Activated T-cell treated with anti-CD3 and anti-CD28 coated beads, Interleukin-2, amount 50 U/mL, for 1 hour (primary cell): ENCODE measurements at places on chromosomes 4 and X.

- no peak for DNase-seq
These were observed 376.9 kb downstream of the PPP3CA start for GRCh38 chr4:100970414-100970813.

DNA sequence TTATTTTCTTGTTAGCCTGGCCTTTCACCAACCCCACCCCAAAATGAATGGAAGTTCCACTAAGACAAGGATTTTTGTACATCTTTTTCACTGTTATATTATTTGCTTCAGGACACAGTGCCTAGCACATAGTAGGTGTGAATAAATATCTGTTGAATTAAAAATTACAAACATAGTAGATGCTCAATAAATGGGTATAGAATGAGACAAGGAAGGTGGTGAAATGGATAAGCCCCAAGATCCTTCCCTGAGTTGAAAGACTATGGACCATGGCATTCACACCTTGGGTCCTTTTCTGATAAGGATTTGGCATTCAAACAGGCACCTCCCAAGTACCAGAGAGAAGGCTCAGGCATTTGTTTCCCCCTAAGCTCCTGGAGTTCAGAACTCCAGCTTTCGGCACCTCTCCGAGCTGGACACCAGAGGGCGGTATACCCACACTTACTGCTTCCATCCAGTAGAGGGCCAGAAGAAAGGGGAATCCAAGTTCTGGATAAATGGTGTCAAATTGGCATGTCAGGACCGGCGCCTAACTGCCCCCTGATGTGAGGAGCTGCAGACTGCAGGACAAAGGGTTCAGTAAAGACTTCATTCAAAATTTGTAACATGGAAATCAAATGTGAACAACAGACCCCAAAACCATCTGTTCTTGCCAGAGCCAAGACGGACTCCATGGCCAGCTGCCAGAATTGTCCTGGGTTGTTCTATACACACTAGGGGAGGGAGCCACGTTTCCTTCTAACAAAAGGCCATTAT lies 193.0 kb downstream of the GPC3 start:
- peak; percentile 59 for DNase-seq

DNA sequence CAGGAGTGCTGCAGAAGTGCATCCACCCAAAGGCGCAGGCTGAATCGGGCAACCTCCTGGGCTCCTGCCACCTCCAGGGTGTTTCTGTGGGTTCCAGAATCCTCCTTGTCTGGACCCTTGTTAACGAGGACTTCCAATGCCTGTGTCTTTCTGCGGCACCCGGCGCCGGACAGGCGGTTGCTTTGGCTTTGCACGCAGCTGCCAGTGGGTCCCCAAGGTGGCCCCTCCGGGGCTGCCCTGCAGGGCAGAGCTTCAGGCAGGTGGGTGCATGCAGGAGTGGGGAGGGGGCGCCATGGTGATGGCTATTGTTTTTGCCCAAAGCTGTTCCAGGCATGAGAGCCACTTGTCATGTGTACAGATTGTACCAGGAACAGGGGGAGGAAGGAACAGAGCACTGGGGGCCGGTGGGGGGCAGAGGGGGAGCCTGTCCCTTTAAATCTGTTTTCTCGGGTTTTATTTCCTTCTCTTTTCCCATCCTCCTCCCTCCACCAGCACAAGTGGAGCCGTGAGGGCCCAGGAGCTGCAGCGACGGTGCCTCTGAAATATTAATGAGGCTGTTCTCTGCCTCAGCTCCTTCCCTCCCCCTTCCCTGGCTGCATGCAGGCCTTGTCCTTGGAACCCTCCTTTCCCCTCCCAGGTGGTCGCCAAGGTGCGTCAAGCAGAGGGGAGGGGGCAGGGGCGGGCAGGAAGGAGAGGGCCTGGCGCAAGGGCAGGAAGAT lies 13.1 kb downstream of the ATP2B3 start:
- DNase-seq, result no peak

- no peak for DNase-seq
These were observed 126.8 kb upstream of the PRDX4 start for GRCh38 chrX:23540532-23540931.

DNA sequence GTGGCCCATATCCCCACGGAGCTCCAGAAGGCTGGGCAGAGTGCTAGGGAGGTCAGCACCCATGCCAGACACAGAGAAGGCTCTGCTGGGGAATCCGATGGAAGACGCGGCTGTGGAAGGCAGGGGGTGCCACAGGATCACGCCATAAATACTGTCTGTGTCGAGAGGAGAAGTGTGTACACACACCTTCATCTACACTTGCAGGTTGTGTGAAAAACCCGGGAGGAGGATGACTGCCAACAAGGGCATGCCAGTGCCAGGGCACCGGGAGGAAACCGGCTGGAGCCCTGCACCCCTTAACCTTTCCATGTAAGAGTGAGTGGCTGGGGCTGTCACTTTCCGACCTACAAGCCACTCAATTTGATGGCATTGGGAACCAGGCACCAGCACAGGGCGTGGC lies 31.2 kb downstream of the LETM1 start:
- no peak for DNase-seq

DNA sequence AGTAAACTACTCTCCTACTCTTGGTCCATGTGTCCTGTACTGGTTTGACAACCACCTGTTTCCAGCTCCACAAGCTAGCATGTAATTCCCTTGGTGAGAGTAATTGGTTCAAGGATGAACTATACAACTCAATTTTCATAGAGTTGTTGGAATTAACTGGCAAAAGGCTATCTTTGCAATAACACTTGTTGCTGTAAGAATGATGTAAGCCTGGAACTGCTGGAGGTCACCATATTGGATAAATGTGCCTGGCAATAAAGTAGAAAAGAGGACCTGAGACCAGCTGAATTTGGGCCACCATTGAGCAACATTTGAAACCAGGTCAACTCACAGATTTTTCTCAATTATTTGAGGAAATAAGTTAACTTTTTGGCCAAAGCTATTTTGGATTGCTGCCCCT lies 175.5 kb downstream of the CAMK2D start:
- DNase-seq, result no peak

DNA sequence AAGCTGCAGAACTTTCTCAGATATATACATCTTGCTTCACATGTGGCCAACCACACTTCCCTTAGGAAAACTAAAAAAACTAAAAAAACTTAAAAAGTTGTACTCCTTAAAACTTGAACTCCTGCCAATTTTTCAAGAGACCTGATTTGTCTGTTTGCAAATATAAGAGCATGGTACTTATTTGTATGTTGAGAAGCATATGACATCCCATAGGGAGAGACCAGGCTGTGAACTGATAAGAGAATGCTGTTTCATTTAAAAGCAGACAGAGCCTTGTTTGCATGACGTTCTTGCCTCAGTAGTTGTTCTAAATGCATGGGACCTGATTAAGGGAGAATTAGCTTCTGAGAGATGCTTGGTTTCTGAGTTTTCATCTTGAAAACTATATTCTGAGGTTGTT lies 169.9 kb downstream of the GPC3 start:
- no peak for DNase-seq

DNA sequence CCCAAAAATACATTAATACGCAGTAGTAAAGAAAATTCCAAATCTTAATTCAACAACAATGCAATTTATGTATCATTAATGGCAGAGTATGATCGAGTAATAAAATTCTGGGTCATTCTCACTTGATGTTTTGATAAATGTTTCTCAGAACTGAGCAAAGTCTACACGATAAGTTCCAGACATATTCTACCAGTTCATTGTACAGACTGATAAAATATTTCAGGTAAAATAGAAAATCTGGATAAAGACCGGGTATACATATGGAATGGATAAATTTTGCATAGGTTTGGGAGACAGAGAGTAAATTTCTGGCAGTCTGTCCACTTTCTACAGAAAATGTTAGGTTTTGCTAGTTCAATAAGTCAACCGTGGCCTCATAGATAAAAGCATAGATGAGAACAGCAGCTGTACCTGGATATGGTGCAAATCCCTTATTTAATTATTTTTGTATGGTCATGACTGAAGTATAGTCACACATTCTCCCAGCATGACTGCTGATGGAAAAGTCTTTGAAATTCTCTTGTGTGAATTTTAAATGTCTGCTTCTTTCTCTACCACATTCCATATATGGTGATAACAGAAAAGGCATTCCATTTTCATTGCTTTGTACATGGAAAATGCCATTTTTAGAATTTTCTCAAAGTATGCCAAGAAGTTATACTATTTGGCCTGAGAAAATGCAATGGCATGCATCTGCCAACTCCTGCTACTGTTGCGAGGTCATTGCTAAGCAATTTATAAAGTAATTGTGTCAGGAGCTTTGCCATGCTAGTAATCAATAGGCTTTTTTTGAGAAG lies 301.9 kb upstream of the ARSJ start:
- no peak for DNase-seq

GRCh38 chr4:187380181-187380581 lies 615.4 kb upstream of the ZFP42 start:
- no peak for DNase-seq

DNA sequence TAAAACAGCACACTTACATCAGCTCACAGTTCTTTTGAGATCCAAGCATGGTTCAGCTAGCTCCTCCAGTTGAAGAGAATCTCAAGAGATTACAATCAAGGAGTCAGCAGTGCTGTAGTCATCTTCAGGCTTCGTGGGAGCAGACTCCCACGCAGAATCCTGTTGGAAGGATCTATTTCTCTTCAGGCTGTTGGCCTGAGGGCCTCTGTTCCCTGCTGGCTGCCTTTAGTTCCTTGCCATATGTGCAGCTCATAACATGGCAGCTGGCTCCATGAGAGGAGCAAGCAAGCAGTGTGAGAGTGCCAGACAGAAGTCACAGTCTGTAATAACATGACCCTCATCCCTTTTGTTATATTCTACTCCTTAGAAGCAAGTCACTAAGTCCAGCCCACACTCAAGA lies 168.6 kb downstream of the COX18 start:
- no peak for DNase-seq

DNA sequence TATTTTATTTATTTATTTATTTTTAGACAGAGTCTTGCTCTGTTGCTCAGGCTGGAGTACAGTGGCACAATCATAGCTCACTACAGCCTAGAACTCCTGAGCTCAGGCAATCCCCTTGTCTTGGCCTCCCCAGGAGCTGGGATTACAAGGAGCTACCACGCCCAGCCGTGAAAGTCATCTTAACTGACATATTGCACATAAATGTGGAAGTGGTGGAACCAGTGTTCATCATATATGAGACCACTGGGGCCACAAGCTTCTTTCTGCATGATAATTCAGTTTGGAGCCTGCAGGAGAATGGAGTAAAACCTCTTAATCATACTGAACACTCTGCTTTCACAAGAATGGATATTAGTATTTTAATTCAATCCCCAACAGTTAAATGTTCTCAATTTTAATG lies 12.5 kb upstream of the CTSO start:
- DNase-seq, result no peak

- no peak for DNase-seq
These were observed at the start of gene SPANXN4 for GRCh38 chrX:143025628-143026027. Gene SPANXN4, plus strand, starts transcription at chrX:143025928. Its CDS starts 87 bp downstream, at chrX:143026015.

- DNase-seq, result no peak
These were observed 22.8 kb downstream of the STAP1 start for GRCh38 chr4:67581208-67581857.
